ENCODE measurements at places on chromosomes 5 and 9.

DNA sequence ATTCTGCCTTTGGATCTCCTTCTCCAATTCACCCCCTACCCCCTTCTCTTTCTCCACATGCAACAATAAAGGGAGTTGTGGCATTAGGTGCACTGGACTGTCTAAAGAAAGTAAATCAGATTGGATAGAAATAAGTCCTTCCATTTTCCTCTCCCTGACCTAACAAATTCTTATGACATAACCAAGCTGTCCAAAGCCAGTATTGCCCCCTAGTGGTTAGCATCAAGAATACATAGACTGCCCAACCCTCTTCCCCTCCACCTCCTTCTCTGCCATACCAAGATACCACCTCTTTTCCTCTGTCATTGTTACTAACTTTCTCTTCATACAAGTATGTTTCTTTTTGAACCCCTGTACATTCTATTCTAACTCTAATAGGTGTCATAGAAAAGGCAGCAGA lies 45.7 kb downstream of the PPARGC1B start:
- no peak for DNase-seq

GRCh38 chr5:147567917-147568598 lies 58.2 kb upstream of the DPYSL3 start:
- DNase-seq: no peak

GRCh38 chr9:127694890-127695720 lies 11.7 kb upstream of the CFAP157 start:
- DNase-seq: no peak

GRCh38 chr9:135023088-135023785 lies 64.2 kb upstream of the OLFM1 start:
- no peak for DNase-seq

GRCh38 chr9:6564868-6565267 lies 80.7 kb downstream of the GLDC start:
- no peak for DNase-seq

GRCh38 chr9:21967702-21968101 lies 26.5 kb downstream of the CDKN2A start:
- DNase-seq: no peak

DNA sequence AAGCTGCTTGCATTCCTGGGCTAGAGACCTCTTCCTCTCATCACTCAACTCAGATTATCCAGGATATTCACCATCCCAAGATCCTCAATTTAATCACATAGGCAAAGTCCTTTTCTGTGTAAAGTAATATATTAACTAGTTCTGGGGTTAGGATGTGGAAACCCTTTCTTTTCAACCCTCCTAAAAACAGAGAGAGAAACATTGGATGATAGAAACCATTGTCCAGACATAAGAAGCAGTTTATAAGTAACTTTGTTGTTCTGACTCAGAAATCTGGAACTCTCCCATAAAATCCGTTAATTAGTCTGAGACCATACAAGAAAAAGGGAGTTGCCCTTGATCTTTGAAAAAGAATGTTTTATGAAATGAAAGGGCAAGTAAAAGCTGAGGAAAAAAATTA lies 817.1 kb upstream of the CDH9 start:
- DNase-seq: no peak

DNA sequence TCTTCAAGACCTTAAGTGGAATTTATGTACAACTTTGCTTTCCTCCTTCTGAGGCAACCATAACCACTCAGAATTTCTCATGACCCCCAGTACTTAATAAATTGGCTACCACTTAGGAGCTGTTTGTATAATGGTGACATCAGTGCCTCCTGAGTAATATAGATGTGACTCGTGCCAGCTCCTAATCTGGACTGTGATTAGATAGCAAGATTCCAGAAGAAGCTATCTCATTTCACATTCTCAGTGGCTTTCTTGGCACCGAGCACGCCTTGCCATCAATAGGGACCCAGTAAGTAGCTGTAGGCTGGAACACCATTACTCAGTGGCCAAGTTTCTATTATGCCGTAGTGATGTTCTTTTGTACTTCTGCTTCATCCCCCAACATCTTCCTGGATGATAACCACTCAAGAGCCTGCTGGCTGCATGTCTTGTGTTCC lies 228.8 kb downstream of the CD180 start:
- DNase-seq: no peak

DNA sequence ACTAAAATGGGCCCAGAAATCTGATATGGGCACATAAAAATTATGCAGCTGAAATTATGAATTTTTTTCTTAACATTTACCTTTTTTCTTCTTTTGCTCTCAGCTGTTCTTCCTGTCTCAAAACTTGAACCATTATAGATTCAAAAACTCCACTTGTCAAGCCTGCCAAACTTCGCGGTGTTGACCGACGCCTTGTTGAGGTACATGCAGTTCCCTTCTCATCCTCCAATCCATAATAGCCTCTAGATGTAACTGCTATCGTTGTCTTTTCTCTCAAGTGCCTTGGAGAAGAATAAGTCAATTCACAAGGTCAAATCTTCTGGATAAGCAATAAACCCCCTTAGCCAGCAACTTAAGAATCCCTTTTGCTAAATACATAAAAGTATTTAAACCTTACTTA lies 27.2 kb downstream of the RANBP6 start:
- no peak for DNase-seq

DNA sequence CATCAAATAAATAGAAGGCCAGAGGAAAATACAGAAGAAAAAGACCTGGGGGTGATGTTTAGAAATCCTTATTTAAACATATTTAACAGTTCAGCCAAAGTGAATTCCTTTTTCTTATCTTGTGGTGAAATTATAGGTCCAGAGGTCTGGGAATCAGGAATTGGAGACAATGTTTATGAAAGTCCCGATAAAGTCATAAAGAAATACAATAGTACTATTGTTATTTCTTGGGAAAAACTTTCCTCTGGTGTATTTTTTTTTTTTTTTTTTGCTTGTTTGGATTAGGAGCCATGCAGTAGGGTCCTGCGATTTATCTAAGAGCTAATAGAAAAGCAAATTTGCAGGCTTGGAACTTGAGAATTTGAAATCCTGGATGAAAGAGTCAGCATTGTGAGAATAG lies 426 bp downstream of the C7 start:
- DNase-seq: no peak

DNA sequence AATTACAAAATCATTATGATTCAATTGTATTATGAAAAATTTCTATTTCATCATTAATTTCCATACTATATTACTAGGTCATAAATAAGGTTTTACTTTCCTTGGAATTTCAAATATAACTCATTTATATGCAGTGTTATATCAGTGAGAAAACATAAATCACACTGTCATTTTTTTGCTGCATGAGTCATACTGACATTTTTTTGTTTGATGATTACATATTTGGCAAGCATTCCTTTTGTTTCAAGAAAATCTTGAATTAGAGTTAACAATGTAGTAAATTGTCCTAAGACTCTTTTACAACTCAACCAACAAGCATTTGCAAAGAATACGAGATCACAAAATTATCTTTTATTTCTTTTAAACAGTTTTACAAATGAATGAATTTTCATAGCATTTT lies 298.4 kb upstream of the SEMA6A start:
- DNase-seq: no peak

GRCh38 chr5:178387061-178387855 lies 154.7 kb upstream of the PHYKPL start:
- DNase-seq: no peak

- DNase-seq: no peak
Observed at GRCh38 chr5:111691914-111692313, 65.1 kb downstream of the NREP start.

GRCh38 chr9:126114409-126114760 lies 212.2 kb upstream of the MVB12B start:
- DNase-seq: no peak

- DNase-seq: no peak
Observed at GRCh38 chr5:146560205-146560812, 44.3 kb upstream of the GPR151 start.

- DNase-seq: no peak
Observed at GRCh38 chr5:97192580-97193354, 9.7 kb upstream of the RIOK2 start.

DNA sequence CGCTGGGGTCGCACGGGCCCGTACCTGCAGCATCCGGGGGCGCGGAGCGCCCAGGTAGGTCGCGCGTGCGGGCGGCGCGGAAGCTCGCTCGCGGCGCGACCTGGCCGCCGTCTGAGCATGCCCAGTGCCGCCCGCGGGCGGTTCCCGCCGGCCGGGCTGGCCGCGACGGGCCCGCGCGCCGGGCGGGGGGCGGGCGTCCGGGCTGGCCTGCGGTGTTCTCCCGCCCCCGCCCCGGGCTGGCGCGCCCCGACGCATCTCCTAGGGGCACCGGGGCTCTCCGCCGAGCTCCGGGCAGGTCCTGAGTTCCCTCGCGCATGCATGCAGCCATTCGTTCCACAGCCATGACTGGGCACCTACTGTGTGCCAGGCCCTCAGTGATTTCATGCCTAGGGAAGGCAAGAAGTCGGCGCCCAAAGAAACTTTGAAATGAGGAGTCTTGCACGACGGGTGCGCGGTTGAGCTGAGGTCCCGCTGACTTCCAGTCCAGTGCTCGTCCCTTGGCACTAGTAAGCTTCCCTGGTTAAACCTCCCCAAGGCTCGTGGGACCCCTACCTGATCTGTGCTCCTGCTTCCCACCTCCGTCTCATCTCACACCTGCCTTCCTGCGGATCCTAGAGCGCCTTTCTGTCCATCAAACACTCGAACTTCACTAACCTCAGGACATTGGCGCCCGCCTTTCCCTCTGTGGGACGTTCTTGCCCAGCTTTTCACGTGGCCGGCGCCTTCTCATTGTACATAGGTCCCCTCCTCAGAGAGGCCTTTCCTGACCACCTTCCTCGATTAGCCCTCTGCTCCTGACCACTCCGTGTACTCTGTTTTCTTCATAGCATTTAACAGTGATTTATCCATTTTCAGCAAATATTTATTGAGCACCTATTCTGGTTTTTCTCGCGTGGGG lies at the start of gene PTPN3:
Gene PTPN3, minus strand, starts transcription at position 113 of the 898 bp plus-strand sequence. CDS start 34,873 bp downstream, outside the sequence.
- no peak for DNase-seq

GRCh38 chr5:172594867-172595466 lies 46.1 kb upstream of the NEURL1B start:
- no peak for DNase-seq

GRCh38 chr5:30764704-30765103 lies 428.8 kb upstream of the CDH6 start:
- DNase-seq: no peak

Data from GOT3 (cell line).